ENCODE measurements at places on chromosomes 4 and X. TPM values are rescaled to one million over a fixed set of nuclear protein-coding genes. Genes with fewer than 3 reads are reported as not detected.

The ARX gene
- total RNA-seq: 0.33 TPM

The FUNDC1 gene
- total RNA-seq: 13.5 TPM

The CXCL9 gene
- 2.7 TPM for total RNA-seq

DNA sequence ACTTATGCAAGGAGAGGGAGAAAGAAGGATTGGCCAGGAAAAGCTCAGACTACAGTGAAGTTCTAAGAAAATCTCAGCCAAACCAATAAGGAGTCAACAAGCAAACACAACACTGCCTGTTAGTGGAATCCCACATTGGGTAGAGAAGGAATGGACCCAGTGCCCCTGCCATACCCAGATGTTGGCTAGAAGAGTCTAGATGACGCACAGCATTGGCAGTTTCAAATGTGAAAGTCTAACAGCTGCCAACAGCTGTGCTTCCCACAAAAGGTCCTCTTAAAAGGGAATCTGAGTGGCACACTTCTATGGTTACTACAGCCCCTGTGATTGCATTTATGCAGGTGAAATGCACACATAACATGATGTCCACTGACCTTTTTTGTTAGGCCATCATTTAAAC is 37.2 kb upstream of the CPEB2 start:
- no peaks in the 10 kb centered on the region for H3K36me3 ChIP-seq
- no peaks in the 10 kb centered on the region for H3K4me1 ChIP-seq
- no peak overlapping the region for H3K4me3 ChIP-seq
- no peaks in the 10 kb centered on the region for H3K27me3 ChIP-seq

The JADE3 gene
- total RNA-seq: 12.8 TPM

DNA sequence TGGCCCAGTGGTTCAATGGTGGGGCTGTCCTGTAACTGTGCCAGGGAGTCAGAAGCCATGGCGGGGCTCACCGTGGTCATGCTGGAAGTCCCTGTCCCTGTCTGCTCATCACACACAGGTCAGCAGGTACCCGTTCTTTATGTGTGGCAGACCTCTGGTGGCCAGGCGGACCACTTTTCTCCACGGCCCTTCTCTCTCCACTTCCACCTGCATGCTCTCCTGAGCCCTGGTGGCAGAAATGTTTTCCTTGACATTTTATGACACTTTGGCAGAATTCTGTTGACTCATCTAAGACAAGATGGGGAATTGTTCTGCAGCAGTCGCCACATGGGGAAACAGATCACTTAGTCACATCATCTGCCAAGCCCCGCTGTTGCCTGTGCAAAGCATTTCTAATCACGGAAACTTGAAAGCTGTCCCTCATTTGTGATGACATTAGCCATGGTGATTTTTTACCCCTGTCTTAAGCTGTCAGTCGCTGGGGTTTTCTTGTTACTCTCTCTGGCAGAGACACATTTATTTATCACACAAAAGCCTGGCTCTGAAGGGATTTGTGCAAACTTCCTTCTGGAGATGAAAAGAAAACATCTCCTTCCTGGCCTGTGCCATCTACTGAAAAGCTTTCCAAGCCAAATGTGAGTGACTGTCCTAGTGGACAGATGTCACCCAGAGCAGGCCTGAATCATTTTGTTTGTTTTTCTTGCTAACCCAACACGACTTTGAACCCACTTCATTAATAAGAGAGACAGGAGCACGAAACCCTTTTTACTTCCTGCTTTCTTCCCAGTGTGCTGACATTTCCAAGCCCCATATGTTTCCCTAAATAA is 38.8 kb upstream of the STIM2 start:
- H3K36me3 ChIP-seq: no peaks in the 10 kb centered on the region
- no peaks in the 10 kb centered on the region for H3K27me3 ChIP-seq
- no peak overlapping the region for H3K27ac ChIP-seq
- no peaks in the 10 kb centered on the region for H3K4me1 ChIP-seq
- DNase-seq: no peak
- no peak overlapping the region for H3K4me3 ChIP-seq

- no peak for DNase-seq
- H3K27me3 ChIP-seq: peaks cover 22% of the 10 kb centered on the region
- H3K36me3 ChIP-seq: no peaks in the 10 kb centered on the region
- H3K4me1 ChIP-seq: no peaks in the 10 kb centered on the region
- no peak overlapping the region for H3K4me3 ChIP-seq
- H3K27ac ChIP-seq: no peak overlapping the region
These were observed 28.4 kb downstream of the CLDN2 start for GRCh38 chrX:106948641-106949040.

The PGRMC1 gene
- total RNA-seq: 118 TPM

The MAOB gene
- 42.0 TPM for total RNA-seq

GRCh38 chrX:23784470-23785331 is 1.7 kb downstream of the SAT1 start:
- H3K4me1 ChIP-seq: no peaks in the 10 kb centered on the region
- peak overlapping the region; percentile 65 for H3K4me3 ChIP-seq
- H3K27me3 ChIP-seq: no peaks in the 10 kb centered on the region
- H3K36me3 ChIP-seq: no peaks in the 10 kb centered on the region
- H3K27ac ChIP-seq: peak overlapping the region; percentile 88
- no peak for DNase-seq

DNA sequence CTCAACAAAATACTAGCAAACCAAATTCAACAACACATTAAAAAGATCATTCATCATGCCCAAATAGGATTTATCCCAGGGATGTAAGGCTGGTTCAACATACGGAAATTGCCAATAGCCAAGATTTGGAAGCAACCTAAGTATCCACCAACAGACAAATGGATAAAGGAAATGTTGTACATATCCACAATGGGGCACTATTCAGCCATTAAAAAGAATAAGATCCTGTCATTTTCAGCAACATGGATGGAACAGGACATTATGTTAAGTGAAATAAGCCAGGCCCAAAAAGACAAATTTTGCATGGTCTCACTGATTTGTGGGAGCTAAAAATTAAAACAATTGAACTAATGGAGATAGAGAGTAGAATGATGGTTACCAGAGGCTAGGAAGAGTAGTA is 82.0 kb upstream of the FAM241A start:
- H3K4me3 ChIP-seq: no peak overlapping the region
- H3K36me3 ChIP-seq: no peaks in the 10 kb centered on the region
- no peak for DNase-seq
- no peak overlapping the region for H3K27ac ChIP-seq
- no peaks in the 10 kb centered on the region for H3K4me1 ChIP-seq

- no peak for DNase-seq
- no peak overlapping the region for H3K4me3 ChIP-seq
- no peaks in the 10 kb centered on the region for H3K36me3 ChIP-seq
- no peaks in the 10 kb centered on the region for H3K27me3 ChIP-seq
- no peak overlapping the region for H3K27ac ChIP-seq
- H3K4me1 ChIP-seq: peaks cover 6% of the 10 kb centered on the region
These were observed 26.8 kb downstream of the SH3TC1 start for GRCh38 chr4:8225706-8226443.
